ENCODE measurements at places on chromosomes 12 and 14. TPM values are rescaled to one million over a fixed set of nuclear protein-coding genes. Genes with fewer than 3 reads are reported as not detected.

GRCh38 chr12:115251727-115252126 lies 567.8 kb upstream of the TBX3 start:
- no peaks in the 10 kb centered on the region for H3K36me3 ChIP-seq
- H3K27me3 ChIP-seq, result no peaks in the 10 kb centered on the region
- H3K27ac ChIP-seq, result no peak overlapping the region

- no peaks in the 10 kb centered on the region for H3K27me3 ChIP-seq
- H3K4me3 ChIP-seq, result no peak overlapping the region
- no peak overlapping the region for H3K27ac ChIP-seq
- H3K4me1 ChIP-seq, result no peaks in the 10 kb centered on the region
- DNase-seq, result no peak
Observed at GRCh38 chr12:74145328-74145727, 392.3 kb upstream of the ATXN7L3B start.

DNA sequence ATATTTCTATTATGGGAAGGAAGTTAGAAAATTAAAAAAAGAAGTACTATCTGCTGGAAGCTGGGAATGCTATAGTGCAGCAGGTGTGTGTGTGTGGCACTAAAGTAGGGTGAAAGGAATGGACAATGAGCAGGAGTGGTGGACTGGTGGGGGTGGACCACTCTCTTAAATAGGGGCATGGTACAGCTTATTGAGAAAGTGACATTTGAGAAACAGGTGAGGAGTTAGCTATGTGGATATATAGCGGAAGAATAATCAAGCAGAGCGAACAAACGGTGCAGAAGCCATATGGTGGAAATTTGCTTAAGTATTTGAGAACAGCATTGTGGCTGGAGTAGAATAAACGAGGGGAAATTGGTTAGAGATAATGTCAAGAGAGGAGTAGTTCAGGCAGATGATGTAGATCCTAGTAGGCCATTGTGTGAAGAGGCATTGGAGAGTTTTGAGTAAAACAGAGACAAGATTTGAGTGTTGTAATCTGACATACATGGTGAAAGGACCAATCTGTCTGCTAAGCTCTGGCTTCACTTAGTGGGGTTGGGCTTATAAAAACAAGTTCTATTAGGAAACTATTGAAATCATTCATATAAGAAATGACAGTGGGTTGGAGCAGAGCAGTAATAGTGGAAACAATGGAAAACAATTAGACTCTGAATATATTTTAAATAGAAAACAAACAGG lies 149.2 kb upstream of the SYT10 start:
- no peaks in the 10 kb centered on the region for H3K36me3 ChIP-seq
- no peak for DNase-seq
- H3K4me1 ChIP-seq, result no peaks in the 10 kb centered on the region
- H3K27ac ChIP-seq, result no peak overlapping the region
- no peaks in the 10 kb centered on the region for H3K27me3 ChIP-seq

DNA sequence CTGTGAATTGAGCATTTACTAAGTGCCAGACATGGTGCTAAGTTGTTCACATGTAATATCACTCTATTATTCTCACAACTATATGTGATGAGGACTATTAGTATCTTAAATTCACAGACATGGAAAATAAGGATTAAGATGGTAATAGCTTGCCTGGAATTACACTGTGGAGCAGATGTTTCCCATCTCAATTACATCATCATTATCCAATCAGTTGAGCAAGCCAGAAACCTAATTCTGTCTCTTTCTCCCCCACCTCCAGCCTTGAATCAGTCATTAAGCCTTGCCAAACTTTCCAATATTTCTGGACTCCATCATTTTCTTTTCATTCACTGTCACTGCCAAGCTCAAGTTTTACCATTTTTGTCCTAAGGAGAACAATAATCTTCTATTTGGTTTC lies 287.8 kb upstream of the KITLG start:
- H3K27me3 ChIP-seq, result no peaks in the 10 kb centered on the region
- no peaks in the 10 kb centered on the region for H3K36me3 ChIP-seq
- H3K4me3 ChIP-seq, result no peak overlapping the region
- no peak overlapping the region for H3K27ac ChIP-seq
- no peak for DNase-seq

DNA sequence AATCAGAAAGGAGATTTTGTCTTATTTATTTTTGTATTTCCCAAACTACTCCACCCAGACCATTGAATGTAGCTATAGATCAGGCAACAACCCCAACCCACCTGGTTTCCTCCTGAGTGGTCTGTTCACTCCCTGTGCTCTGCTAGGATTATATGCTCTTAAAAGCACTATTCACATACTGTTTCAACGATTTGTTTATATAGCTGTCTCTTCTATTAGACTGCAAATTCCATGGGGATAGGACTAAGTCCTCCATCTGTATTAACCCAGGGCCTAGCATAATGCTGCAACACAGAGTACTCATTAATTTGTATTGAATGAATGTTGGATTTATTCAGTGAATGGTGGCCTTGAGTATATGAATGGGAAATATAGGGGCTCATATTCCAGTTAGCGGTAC lies 307.6 kb downstream of the RAD51B start:
- no peaks in the 10 kb centered on the region for H3K36me3 ChIP-seq
- peaks cover 2% of the 10 kb centered on the region for H3K4me1 ChIP-seq
- no peak overlapping the region for H3K4me3 ChIP-seq
- no peaks in the 10 kb centered on the region for H3K27me3 ChIP-seq
- no peak for DNase-seq
- H3K27ac ChIP-seq, result no peak overlapping the region

DNA sequence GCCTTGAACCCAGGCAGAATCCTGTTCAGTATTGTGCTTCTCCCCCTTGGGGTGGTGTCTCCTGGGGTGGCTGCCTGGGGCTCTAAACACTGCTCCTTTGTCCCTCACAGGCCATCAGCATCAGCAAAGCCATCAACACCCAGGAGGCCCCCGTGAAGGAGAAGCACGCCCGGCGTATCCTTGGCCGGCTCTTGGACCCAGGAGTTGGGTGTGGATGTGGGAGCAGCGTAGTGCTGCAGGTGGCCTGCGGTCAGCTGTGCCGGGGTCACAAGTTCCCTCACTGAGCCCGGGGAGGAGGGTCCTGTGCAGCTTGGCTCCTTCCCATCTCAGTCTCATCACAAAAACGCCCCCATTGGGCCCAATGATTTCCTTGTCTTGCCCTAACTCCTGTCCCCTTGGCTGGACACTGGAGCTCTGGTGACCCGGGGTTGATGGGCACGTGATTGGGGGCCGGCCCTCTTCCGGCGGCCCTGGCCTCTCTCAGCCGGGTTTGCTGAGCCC lies 12.7 kb downstream of the HIP1R start:
- no peak overlapping the region for H3K27ac ChIP-seq
- H3K4me1 ChIP-seq, result no peaks in the 10 kb centered on the region
- H3K4me3 ChIP-seq, result no peak overlapping the region
- no peak for DNase-seq
- H3K36me3 ChIP-seq, result no peaks in the 10 kb centered on the region

Gene NTN4
- total RNA-seq, result not detected

DNA sequence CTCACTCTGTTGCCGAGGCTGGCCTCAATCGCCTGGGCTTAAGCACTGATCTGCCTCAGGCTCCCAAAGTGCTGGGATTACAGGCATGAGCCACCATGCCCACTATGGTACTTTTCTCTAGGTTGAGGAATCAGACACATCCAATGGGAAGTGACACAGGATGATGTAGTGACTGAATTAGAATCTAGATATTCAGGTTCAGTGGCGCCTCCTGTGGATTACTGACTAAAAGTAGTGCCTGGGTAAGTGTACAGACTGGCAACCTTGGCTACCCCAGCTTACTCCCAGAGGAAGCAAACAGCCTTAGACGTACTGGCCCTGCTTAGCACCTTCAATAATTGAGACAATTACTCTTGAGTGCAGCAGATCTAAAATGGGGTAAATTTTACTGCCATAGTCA lies 22.8 kb downstream of the GALNT8 start:
- H3K27me3 ChIP-seq, result peaks cover 37% of the 10 kb centered on the region
- no peak for DNase-seq
- no peak overlapping the region for H3K4me3 ChIP-seq
- H3K27ac ChIP-seq, result no peak overlapping the region
- H3K36me3 ChIP-seq, result no peaks in the 10 kb centered on the region

DNA sequence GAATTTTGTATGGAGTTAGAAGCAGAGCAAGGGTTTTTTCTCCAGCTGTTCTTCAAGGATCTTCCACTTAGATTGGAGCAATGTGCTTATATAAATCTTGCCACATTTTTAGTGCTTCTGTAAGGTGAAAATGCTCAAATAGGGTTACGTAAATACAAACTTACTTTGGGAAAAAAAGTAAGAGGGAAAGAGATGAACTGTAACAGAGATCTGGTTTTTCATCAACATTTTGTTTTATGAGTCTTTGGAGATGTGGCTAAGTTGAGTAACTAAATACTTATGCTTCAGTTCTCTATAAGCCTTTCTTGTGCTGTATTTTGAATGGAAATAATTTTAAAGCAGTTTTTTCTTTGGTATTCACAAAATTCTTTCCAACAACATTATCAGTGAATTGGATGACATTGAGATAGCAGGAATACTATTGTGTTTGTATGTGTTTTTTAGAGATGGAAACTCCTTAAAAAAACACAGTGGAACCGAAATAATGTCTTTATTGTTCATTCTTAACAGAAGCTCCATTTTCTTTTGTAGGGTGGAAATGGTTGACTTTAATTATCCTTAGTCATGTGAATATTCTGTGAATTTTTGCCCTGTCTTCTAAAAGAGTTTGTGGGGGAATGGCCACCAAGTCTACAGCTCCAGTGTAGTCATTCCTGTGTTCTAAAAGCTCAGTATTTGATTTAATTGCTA lies 45.7 kb downstream of the NPAS3 start:
- H3K27me3 ChIP-seq, result no peaks in the 10 kb centered on the region
- H3K4me1 ChIP-seq, result no peaks in the 10 kb centered on the region
- H3K36me3 ChIP-seq, result peaks cover 4% of the 10 kb centered on the region
- H3K4me3 ChIP-seq, result no peak overlapping the region
- DNase-seq, result no peak
- H3K27ac ChIP-seq, result no peak overlapping the region

DNA sequence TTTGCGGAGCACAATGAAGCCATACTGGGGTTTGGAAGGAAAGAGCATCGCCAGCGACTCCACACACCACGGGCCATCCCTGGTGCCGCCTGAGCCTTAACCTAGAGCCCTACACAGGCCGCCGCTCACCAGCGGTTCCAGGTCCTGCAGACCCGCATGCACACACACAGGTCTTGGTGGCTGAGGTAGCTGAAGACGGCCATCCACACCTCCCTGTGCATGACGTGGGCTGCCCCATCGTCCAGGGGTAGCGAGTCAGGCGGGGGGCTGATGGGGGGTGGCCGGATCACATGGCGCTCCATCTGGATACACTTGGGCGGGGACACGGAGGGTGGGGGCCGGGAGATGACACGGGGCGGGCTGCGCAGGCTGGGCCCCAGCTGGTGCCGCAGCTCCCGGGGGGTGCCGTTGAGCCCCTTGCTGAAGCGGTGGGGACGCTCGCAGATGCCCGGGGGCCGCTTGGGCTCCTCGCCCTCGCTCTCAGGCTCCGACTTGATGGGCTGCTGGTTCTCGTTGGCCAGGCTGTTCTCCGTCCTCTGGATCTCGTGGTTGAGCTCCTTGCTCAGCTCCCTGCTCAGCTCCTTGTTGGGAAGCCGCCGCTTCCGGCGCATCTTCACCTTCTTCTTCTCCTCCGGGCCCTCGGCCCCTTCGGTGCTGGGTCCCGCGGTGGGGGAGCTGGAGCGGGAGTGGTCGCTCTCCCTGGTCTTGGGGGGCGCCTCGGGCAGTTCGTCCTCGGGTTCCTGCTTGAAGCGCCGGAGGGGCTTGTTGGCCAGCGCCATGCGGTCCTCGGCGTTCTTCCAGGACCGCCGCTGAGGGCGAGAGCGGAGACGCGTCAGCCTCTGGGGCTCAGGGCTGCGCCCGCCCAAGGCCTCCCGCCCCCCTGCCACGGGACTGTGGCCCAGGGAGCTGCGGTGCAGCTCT lies 42.4 kb downstream of the RNF34 start:
- H3K27me3 ChIP-seq, result no peaks in the 10 kb centered on the region
- H3K4me3 ChIP-seq, result no peak overlapping the region
- no peaks in the 10 kb centered on the region for H3K4me1 ChIP-seq

- peaks cover 28% of the 10 kb centered on the region for H3K27me3 ChIP-seq
- no peak overlapping the region for H3K4me3 ChIP-seq
- no peaks in the 10 kb centered on the region for H3K36me3 ChIP-seq
- no peak overlapping the region for H3K27ac ChIP-seq
Observed at GRCh38 chr12:8609061-8609570, 3.5 kb downstream of the AICDA start.

Gene P2RX4
- 39.8 TPM for total RNA-seq

- no peaks in the 10 kb centered on the region for H3K4me1 ChIP-seq
- peaks cover 8% of the 10 kb centered on the region for H3K27me3 ChIP-seq
- H3K27ac ChIP-seq, result no peak overlapping the region
- no peaks in the 10 kb centered on the region for H3K36me3 ChIP-seq
Observed at GRCh38 chr14:99730876-99731546, 46.9 kb downstream of the CYP46A1 start.

DNA sequence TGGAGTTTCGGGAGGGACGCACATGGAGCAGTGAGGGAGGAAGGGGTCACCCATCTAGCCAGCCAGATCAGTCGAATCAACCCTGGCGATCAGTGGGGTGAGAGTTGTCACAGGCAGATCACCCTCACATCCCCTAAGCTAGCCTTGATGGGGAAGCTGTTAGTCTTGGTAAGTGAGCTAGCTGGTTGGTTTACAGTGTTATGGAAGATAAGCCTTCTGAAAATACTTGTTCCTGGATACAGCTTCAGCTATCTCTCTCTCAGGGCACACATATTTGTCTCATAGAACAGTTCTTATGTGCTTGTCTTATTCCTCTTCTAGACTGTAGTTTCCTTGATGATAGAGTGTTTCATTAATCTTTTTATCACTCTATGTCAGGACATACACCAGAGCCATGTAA lies 26.2 kb upstream of the MANSC4 start:
- DNase-seq, result no peak
- H3K27ac ChIP-seq, result no peak overlapping the region
- no peaks in the 10 kb centered on the region for H3K36me3 ChIP-seq
- H3K4me3 ChIP-seq, result no peak overlapping the region
- peaks cover 6% of the 10 kb centered on the region for H3K27me3 ChIP-seq

GRCh38 chr14:80448267-80448666 lies 237.0 kb upstream of the DIO2 start:
- no peaks in the 10 kb centered on the region for H3K4me1 ChIP-seq
- no peak overlapping the region for H3K4me3 ChIP-seq
- no peak overlapping the region for H3K27ac ChIP-seq
- H3K36me3 ChIP-seq, result peaks cover 14% of the 10 kb centered on the region
- DNase-seq, result no peak
- no peaks in the 10 kb centered on the region for H3K27me3 ChIP-seq

Gene GLS2
- 0.17 TPM for total RNA-seq
